ENCODE measurements at places on chromosomes 5 and 9.
A peak's percentile ranks its signal among the peaks of the same experiment; 100 is the strongest.

GRCh38 chr9:127038531-127038930, 83.9 kb downstream of the ANGPTL2 start:
- DNase-seq: no peak

GRCh38 chr5:178455480-178455835, 134.7 kb downstream of the COL23A1 start:
- DNase-seq: no peak

DNA sequence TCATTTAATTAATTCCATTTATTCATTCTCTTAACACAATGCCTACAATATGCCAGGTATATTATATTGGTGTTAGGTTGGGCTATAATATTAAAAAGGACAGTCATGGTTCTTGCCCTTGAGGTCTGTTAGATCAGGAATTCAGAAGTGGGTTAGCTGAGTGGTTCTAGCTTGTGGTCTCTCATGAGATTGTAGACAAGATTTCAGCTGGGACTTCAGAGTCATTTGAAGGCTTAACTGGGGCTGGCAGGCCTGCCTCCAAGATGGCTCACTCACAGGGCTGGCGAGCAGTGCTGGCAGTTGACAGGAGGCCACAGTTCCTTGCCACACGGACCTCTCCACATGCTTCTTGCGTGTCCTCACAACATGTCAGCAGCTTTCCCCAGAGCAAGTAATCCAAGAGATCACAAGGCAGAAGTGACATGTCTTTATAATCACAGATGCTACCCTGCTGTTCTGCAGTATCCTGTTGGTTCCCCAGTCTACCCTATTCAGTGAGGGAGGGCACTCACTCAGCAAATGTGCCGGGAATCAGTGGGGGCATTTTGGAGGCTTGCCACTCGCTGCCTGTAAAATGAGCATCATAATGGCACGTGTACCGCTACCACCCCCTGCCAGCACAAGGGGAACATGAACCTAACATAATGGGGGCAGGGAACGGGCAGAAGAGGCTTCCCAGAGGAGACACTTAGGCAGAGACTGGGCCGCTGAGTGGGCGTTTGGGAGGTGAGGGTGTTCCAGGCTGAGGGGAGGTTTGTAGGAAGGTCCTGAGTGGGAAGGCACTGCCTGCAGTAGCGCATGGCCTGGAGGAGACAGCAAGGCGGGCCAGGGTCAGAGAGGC, 70.0 kb downstream of the EXOSC2 start:
- DNase-seq: no peak

DNA sequence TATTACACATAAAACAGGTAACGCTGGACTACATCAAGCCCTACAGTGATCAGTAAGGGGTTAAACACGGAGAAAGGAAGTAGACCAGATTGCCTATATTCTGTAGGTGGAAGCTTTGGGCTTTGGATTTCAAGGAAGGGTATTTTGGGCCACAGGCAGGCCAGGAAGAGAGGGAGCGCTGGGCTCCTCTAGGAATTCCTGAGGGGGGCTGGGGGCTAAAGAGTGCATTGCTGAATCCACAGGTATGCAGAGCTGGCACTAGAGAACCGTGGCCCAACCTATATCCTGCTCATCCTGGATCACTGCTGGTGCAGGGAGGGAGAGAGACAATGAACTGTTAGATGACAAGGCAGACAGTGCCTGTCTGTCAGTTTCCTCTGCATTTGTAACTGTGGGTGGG, 367.1 kb downstream of the CSNK1G3 start:
- no peak for DNase-seq

DNA sequence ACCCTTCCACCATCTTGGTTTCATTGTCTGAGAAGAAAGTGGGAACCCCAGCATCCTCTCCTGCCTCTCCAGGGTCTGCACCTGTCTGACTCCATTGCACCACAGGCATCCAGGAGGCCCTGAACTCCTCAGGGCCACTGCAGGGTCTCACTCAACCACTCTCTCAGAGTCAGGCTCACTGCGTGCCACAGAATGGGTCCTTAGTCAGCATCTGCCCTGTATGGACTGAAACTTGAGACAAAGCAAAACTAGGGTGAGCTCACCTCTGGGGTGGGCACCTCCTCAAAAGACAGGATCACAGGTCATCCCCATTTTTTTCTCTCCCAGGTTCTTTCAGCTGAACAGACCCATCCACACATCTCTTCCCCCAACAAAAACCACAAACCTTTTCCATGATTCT, 59.2 kb upstream of the CPEB4 start:
- DNase-seq: no peak

DNA sequence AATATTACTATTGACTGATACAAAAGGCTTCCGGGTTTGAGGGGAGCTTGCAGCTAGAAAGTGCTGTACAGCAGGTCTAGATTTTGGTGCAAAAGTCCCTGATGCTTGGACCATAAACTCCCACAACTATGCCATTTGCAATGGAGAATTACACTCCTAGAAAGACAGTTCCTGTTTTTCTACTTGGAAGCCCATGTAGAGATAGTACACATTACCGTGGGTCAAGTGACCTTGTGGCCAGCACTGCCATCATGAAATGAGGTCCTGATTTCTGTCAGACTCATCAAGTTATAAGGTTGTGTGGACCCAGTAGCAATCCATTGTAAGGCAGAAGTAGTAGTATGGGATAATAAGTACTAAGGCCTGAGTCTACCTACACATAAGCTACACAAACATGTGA, 42.8 kb upstream of the TNFSF8 start:
- DNase-seq: no peak

DNA sequence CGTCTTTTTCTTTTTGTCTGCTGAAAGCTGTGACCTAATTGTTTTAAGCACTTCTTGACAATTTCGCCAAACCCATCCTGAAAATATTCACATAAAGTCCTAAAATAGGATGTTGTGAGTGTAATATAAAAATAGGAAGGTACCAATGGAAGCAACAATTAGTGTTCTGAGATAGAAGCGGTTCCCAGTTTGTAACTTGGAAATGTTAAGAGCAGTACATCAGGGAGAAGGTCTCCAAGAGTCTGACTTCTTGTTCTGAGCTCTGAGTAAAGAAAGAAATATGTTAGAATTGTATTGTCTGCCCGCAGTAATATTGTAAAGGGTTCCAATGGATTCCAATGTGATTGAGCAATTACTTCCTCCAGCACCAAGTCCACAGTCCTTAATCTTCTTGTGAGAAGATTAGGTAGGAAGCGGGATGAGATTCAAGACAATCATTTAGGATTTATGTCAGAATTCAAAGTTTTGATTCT, 3.9 kb downstream of the VCAN start:
- DNase-seq: peak; percentile 91

DNA sequence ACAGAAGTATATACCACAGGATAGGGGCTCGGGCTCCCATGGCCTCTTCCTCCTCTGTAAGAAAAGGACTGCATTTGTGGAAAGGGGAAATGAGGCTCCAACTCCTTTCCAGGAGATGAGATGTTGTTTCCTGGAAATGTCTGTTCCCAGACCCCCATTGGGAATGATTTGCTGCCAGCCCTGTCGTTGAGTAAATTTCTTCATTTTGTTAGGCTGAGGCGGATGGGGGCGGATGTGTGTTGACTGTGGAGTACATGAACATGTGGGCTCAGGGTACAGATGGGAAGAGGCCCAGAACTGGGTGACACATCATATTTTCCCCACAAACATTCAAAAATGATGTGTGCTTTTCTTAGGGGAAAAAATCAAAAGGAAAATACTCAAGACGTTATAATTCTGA, 28.8 kb upstream of the TNFAIP8 start:
- DNase-seq: peak; percentile 17

DNA sequence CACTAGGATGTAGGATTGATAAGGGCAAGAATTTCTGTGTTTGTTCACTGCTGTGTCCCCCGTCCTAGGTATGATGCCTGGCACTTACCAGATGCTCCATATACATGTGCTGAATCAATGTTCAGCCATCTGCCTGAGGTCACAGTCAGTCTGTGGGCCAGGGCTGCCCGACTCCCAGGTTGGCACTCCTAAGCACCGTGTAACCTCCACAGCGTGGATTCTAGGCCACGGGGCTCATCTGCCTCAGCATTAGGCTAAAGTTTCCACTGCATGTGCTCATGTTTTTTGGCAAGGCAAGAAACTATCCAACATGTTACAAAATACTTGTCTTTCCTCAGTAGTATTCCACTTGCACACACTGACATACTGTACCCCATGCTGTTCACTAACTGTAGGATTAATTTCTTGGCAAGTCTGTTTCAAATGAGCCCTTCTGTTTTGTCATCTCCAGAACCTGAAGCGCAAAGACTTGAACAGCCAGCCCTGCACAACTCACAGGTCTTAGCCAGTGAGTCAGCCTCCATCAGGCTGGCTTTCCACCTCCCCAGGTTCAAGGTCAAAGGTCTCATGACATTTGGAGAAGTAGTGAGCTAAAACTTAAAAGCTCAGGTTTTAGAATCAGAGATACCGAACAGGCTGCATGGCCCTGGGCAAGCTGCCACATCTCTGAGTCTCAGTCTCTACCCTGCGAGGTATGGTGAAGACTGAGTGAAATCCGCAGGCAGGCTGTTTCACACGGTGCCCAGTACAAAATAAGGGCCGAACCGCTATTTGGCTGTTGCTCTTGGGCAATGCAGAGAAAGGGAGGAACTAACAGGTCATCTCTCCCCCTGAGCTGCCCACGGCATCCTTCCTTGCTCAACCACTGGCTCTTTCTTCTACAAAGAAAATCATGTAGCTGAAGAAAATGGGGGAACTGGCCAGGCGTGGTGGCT, 7.2 kb downstream of the TOR1A start:
- DNase-seq: no peak

- peak; percentile 94 for DNase-seq
Measured at GRCh38 chr9:70590315-70590677, 175.8 kb upstream of the KLF9 start.

GRCh38 chr5:36108758-36109460, 42.2 kb upstream of the UGT3A2 start:
- peak; percentile 28 for DNase-seq

DNA sequence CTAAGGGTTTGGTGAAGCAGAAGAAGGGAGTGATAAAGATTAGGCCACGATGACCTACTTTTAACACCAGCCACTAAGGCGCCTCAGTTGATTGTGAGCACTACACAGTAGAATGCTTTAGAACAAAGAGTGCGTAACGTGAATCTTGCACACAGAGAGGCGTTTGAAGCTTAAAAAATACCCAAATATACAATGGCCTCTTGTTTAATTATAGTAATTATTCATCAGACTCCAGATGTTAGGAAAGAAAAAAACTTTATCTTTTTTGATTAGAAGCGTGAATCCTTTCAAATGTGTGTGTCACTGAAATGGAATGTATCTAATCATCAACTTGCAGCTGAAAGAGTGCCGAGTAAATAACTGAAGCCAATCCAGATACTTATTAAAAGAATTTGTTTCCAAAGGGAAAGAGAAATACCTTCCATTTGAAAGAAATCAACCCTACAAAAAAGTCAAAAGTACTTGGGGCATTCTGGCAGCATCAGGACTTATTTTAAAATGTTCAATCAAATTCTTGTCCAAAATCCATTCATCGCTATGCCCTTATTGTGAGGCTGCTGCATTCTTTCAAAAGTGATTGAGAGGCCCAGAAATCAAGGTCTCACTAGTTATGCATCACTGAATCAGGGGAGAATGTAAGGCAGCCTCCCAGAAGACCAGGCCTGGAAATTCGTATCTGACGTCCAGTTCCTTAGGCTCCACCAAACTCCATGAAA, 337.5 kb downstream of the ZNF608 start:
- DNase-seq: no peak

DNA sequence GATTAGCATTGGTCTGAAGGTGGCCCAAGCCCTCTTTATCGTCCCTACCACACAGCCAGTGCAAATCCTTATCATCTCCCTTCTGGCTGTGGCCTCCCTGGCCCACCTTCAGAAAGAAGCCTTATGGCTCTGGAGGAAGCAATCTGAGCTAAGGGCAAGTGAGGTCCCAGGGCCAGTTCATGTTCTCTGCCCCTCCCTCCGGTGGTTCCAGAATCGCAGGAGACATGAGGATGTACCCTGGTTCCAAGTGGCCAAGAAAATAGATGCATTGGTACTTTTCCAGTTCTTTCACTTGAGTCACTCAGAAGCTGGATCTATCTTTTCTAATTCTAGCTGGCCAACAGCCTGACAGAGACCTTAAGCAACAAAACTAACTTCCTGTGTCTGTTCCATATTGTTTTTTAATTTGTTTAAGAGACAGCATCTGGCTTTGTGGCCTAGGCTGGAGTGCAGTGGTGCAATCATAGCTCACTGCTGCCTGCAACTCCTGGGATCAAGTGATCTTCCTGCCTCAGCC, 60.7 kb downstream of the LHFPL2 start:
- DNase-seq: peak; percentile 78

- no peak for DNase-seq
Measured at GRCh38 chr5:29122306-29122705, 2071.2 kb upstream of the CDH6 start.

DNA sequence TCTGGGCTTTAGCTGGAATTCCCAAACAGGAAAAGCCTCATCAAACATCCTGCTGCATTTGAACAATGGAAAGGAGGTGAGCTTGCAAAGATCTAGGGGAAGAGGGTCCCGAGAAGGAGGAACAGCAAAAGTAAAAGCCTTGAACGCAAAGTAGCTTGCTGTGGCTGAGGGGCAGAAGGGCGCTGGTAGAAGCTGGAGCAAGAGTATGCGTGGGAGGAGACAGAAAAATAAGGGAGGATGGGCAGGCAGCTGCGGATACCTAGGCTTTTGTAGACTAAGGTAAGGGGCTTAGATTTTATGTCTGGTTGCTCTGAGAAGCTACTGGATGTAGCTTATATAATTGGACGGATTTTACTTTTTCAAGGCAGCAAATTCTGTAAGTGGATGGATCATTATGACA, 21.9 kb upstream of the TGFBR1 start:
- no peak for DNase-seq

DNA sequence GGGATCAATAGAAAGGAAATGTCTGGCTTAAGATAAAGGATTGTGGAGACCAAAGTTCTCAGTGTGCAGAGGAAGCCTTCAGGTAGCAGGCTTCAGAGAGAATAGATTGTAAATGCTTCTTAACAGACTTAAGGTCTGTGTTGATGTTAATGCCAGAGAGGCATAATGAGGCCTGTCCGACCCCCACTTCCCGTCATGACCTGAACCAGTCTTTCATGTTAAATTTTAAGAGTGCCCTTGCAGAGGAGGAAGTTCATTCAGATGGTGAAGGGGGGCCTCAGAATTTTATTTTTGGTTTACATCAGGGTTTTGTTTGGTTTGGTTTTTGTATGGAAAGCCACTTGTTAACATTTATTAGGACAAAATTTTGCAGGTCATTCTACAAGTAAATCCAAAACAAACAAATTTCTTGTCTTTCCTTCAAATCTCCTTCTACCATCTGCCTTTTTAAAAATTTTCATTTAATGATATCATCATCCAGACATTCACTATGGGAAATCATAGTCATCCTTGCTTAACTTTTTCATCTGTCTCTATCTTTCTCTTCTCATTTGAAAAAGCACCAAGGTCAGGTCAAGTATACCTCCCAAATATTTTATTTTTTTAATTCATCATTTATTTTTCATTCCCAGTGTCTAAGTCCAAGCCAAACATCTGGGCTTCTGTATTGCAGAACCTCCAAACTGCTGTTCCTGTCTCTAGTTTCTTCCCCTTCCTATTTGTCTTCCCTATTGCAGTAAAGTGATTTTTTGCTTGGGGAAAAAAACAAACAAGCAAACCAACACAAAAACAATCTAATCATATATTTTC, 6.9 kb upstream of the ABCA1 start:
- DNase-seq: peak; percentile 41

Measured in EH (cell line).